ENCODE measurements at places on chromosomes 12 and 14.

GRCh38 chr14:61553730-61554641 lies 141.3 kb upstream of the HIF1A start:
- peak; percentile 98 for DNase-seq

DNA sequence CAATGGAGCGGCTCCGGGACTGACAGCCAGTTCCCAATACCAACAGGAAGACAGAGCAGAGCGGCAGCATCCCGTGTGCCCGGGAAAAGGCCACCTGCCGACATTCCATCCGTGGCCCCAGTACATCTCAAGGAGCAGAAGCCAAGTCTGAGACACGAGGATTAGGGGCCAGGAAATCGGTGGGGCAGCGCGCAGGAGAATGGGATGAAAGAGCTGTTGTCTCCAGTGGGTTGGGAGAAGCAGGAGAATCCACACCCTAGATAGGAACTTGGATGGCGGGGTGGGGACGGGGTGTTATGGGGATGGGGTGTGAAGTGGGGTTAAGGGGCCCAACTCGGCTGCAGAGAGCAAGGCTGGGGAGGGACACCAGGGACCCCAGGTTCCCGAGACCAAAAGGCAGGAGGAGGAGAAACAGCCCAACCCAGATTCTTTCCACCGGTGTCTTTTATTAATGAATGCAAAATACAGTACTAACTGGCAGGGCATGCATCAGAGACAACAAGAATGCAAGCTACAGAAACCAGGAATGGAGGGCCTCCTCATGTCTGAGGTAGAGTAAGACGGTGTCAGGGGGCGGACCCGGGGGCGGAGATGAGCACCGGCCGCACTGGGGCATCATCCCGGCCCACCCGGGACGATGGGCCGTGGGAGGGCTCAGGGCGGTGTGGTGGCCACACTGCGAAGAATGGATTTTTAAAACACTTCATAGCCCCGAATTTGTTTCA lies 50.3 kb downstream of the BEGAIN start:
- DNase-seq, result no peak

GRCh38 chr14:72779679-72780078 lies 114.2 kb downstream of the DPF3 start:
- DNase-seq, result no peak

DNA sequence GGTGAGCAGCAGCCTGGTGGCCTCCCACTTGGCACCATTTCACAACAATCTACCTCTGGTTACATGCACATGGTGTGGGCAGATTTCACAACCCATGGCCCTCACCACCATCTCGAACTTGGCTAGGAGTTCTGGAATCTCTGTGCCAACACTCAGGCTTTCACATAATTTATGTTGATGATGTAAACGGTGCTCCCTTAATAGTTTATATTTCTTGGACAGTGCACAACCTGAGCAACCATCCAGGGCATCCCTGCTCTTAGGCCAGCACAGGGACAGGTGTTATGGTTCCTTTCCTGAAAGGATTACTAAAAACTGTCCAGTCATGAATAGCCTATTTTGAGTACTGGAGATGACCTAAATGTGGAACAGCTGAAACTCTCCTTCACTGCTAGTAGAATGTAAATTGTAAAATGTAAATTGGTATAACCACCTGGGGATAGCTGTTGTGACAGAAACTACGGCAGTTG lies 28.6 kb downstream of the ABCB9 start:
- DNase-seq, result peak; percentile 72

- DNase-seq, result no peak
Observed at GRCh38 chr12:103401421-103401820, 94.3 kb downstream of the C12orf42 start.
